Astrocyte (in vitro differentiated cells and primary cell): ENCODE measurements at places on chromosomes 12 and 14.

- H3K36me3 ChIP-seq: no peaks in the 10 kb centered on the region
- H3K27me3 ChIP-seq: no peaks in the 10 kb centered on the region
- H3K4me3 ChIP-seq: no peak overlapping the region
- no peak overlapping the region for H3K27ac ChIP-seq
- DNase-seq: no peak
- no peaks in the 10 kb centered on the region for H3K4me1 ChIP-seq
Observed at GRCh38 chr12:132270969-132271754, 58.2 kb downstream of the GALNT9 start.

- no peaks in the 10 kb centered on the region for H3K4me1 ChIP-seq
Observed at GRCh38 chr12:17028348-17028747, 422.4 kb upstream of the LMO3 start.

DNA sequence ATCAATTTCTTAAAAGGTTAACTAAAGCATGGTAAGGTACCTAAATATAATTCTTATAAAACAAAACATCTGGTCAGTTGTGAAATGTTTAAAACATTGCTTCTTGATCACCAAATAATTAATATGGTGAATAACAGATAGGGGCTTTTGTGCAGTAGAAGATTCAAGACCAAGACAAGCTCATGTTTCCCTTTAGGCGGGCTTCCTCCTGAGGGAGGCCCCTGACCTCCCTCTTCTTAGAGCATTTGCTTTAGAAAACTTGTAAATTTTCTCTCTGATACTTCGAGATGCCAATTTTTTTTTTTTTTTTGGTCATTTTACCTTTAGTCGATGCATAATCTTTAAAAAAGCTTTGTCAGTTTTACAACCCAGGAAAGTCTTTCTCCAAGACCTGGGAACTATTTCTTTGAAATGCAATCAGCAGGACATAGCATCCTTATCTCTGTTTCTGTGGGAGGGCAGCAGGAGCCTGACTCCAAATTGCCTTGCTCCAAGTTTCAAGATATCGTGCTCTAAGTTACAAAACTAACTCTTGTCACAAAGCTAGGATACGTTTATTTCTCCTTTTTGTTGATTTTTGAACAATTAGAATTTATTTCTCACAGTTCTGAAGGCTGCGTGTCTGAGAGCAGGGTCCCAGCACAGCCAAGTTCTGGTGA lies 66.6 kb upstream of the BICD1 start:
- H3K4me1 ChIP-seq: no peaks in the 10 kb centered on the region
- no peaks in the 10 kb centered on the region for H3K36me3 ChIP-seq
- H3K27me3 ChIP-seq: no peaks in the 10 kb centered on the region

GRCh38 chr12:57110104-57111030 lies 795 bp downstream of the STAT6 start:
- H3K36me3 ChIP-seq: no peaks in the 10 kb centered on the region
- H3K27me3 ChIP-seq: no peaks in the 10 kb centered on the region
- H3K4me3 ChIP-seq: peak overlapping the region; percentile 63

DNA sequence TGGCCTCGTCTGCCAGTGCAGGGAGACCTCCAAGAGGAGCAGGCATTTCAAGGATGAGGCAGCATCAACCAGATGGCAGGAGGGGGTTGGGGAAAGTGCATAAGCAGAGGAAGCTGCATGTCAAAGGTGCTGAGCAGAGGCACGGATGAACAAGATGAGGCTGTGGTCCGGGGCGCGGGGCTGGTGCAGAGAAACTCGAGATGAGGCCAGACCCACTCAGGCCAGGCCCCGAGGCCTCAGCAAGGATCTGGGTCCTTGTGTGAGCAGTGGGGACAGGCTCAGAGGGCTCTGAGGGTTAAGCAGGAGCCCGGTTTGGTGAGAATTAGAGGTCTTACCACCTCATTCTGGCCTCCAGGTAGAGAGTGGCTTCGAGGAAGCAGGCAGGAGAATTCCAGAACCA lies 98.8 kb downstream of the DICER1 start:
- no peaks in the 10 kb centered on the region for H3K4me1 ChIP-seq
- DNase-seq: no peak
- no peak overlapping the region for H3K4me3 ChIP-seq
- no peak overlapping the region for H3K27ac ChIP-seq
- no peaks in the 10 kb centered on the region for H3K27me3 ChIP-seq

- H3K36me3 ChIP-seq: no peaks in the 10 kb centered on the region
- H3K4me1 ChIP-seq: no peaks in the 10 kb centered on the region
- no peak overlapping the region for H3K4me3 ChIP-seq
Observed at GRCh38 chr14:97359341-97359740, 562.2 kb downstream of the VRK1 start.

DNA sequence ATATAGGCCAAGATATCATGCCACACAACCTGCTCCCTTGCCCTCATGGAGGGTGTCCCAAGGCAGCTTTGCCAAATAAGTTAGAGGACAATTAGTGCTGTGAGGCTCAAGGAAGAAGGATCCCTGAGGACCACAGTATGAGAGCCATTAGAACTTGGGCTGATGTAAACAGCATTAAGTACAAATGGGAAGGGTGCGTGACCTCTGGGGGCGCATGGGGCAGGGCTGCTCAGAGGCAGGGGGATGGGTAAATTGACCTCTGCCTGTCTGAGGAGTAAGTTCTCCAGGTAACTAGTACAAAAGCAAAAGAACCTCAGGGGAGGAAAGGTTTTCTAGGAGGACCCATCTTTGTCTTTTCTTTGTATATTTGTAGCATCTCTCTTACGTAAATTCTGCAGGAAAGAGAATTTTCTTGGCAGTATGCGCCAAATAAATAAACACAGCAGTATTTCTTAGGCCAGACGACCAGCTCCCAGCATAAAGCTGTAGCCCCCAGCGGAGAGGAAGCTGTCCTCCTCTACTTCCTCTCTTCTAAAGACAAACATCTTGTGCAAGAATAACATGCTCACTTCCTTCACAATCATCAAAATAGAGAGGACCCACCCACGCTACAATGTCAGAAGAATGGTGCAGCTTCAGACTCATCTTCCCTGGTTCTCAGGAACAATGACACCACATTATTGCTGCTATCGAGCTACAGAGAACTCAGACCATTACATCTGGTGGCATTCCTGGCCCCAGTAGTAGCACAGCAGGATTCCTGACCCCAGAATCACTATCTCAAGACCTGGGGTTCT lies 16.4 kb upstream of the VWF start:
- no peak for DNase-seq
- no peaks in the 10 kb centered on the region for H3K4me1 ChIP-seq
- H3K27me3 ChIP-seq: no peaks in the 10 kb centered on the region
- H3K4me3 ChIP-seq: no peak overlapping the region
- no peaks in the 10 kb centered on the region for H3K36me3 ChIP-seq

GRCh38 chr12:62848418-62848817 lies 86.5 kb downstream of the PPM1H start:
- H3K4me3 ChIP-seq: no peak overlapping the region
- peak; percentile 67 for DNase-seq
